ENCODE measurements at places on chromosomes 11 and 22.

DNA sequence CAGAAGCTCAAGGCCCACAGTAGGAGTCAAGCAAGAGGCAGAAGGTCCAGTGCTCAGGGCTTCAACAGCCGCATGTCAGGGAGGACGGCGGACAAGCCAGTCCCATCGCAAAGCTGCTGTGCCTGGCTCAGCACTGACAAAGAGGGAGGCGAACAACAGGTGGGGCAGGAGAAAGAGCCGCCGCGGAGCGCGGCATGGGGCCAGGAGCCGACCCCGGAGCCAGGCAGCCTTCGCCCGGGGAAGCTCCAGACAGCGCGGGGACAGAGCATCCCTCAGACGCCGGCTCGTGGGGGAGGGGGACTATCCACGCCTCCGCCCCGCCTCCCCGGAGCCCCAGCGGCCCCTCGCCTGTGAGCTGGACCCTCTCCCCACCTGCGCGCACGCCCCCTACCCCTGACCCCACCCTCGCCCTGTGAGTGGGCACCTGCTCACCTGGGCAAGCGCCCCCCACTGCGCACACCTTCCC, 369 bp downstream of the DHCR7 start:
- peak; percentile 53 for DNase-seq

DNA sequence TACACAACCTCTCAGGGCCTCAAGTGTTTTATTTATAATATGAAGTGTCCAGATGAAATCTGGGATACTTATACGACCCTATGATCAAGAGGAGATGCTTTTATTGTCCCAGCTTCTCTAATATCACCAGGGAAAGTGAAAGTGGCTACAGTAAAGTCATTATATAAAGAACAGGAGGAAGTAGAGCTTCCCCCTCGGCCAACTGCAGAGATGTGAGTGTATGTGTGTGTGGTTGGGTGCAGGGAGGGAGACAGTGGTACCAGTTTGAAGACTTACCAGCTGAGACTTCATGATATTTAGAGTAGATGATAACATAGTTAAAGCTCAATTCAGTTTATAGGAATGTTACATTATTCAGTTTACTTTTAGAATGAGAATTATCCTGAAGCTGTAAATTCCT, 373.6 kb upstream of the DDI1 start:
- no peak for DNase-seq

- DNase-seq, result no peak
Observed at GRCh38 chr22:48584170-48584569, 1243.5 kb downstream of the BRD1 start.

- DNase-seq, result no peak
Observed at GRCh38 chr11:104841973-104842525, 56.2 kb downstream of the CASP12 start.

GRCh38 chr11:33292311-33292710, 35.1 kb downstream of the HIPK3 start:
- no peak for DNase-seq

DNA sequence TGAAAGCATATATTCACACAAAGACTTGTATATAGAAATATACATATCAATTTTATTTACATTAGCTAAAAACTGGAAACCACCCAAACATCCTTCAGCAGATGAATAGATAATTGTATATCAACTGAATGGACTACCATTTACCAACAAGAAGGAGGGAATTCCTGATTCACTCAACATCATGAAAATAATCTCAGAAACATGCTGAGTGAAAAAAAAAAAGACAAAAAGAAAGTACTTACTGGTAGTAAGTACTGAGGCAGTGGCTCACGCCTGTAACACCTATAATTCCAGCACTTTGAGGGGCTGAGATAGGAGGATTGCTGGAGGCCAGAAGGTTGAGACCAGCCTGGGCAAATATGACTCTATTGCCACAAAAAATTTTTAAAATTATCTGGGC, 7.4 kb upstream of the IPO7 start:
- DNase-seq, result no peak

- no peak for DNase-seq
Observed at GRCh38 chr11:64263947-64264317, 12.6 kb downstream of the PLCB3 start.

DNA sequence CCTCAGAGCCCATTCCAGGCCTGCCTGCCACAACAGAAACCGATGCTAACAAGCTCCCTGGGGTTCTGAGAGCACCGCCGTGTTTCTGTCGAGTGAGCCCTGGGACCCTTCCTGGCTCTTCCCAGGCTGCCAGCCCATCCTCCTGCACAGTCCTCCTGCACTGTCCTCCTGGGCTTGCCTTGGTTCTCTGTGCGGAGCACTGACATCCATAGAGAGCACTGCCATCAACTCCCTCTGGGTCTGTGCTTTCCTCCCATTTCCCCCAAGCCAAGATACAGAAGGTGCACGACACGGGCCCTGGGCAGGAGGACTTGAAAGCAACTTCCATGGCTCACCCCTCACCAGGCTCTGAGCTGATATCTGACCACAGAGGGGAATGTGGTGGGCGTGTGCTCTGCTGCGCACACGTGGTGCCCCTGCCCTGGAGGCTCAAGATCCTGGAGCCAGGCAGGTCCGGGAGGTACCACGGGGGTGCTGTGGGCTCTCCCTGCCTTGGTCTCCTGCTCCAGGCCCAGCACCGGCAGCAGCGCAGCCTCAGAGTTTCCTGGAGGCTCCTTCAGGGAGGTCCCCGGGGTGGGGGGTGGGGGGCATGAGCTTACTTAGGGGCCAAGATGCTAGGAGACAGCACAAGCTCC, 304.2 kb downstream of the BRD1 start:
- no peak for DNase-seq

GRCh38 chr11:114832532-114833125, 154.3 kb downstream of the NXPE2 start:
- no peak for DNase-seq

- DNase-seq, result no peak
Observed at GRCh38 chr11:19574916-19575315, 137.7 kb upstream of the NAV2 start.

DNA sequence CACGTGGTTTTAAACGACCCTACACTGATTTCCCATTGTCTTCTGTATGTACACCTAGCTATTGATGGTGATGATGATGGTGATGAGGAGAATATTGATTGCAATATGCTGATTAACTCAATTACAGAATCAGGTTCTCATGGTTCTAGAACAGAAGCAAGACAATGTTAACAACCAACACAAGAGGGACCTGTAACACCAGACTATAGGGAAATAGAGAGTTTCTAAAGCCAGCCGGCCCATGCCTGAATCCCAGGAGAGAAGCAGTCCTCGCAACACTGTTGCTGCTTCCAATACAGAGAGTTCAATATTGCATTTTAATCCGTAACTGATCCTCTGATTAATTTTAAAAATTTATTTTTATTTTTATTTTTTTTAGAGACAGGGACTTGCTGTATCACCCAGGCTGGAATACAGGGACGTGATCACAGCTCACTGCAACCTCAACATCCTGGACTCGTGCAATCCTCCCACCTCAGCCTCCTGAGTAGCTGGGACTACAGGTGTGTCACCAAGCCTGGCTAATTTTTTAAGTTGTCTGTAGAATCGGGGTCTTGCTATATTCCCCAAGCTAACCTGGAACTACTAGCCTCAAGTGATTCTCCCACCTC, 22.2 kb upstream of the UBASH3B start:
- DNase-seq, result peak; percentile 91

GRCh38 chr11:82631722-82632630, 101.7 kb downstream of the FAM181B start:
- no peak for DNase-seq

GRCh38 chr11:70539360-70540095, 141.2 kb downstream of the CTTN start:
- DNase-seq, result no peak

DNA sequence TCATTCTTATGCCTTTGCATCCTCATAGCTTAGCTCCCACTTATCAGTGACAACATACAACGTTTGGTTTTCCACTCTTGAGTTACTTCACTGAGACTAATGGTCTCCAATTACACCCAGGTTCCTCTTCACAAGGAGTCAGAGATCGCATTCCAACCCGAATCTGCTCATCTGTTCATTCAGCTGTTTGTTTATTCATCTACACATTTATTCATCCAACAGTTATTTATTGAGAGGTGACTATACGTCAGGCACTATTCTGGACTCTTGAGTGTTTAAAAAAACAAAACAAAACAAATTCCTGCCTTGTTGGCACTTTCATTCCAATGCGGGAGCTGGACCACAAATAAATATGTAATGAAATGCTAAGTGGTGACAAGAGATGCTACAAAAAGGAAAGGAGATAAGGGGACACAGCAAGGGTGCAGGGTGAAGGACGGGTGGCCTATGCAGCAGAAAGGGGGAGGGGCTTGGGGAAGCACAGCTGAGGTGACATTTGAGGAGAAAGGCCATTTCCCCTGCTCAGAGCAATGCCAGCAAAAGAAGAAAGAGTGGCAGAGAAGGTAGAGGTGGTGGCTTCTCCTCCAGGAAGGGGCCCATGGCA, 393.8 kb upstream of the SYN3 start:
- DNase-seq, result no peak

GRCh38 chr11:67079065-67079705, 22.5 kb downstream of the RHOD start:
- no peak for DNase-seq

DNA sequence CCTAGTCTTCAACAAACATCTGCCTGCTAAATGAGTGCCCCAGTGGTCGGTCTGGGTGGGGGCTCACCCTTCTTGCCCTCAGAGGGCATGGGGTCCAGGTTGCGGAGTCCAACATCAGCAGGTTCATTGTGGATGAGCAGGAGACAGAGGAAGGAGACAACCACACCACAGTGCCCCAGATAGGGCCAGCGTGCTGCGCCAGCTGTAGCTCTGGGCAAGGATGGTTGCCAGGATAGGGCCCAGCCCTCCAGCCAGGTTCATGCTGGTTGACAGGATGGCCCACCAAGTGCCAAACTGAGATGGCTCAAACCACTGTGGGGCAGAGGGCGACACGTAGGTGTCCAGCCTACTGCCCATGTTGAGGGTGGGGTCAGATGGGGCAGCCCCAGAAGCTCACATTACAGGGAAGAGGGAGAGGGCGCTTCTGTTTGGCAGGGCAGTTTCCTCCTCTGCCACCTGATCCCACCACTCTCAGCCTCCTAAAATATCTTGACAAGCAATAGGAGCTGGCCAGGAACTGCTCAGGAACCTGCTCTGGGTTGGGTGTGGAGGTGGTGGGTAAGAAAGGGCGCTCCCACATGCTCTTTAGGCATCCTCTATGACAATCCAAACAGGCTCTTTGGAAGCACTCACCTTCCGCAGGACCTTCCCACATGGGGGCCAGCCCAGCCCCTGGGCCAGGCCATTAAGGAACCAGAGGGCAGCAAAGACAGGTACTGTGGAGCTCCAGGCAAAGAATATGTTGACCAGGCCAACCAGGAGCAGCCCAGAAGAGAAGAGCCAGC, 2.9 kb downstream of the SLC37A4 start:
- no peak for DNase-seq

DNA sequence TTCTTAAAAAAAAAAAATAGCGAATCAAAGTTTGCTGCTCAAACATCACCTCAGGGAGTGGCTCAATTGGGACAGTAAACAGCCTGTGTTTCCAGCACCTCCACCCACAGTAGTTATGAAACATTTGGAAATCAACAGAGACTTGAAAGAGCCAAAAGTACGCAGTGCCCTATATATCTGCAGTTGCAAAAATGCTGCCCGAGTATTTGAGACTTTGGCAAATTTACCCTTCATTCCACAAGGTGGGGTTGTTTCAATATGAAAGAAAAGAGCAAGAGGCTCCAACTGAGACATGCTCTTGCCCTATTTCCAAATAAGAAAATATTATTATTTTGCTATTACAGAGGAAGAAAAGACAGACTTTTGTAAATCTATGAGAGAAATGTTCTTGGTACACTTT, 851.1 kb upstream of the RAG2 start:
- peak; percentile 5 for DNase-seq

GRCh38 chr11:77967753-77968152, 26.7 kb downstream of the INTS4 start:
- no peak for DNase-seq

GRCh38 chr11:59218319-59218718, 5.6 kb upstream of the MPEG1 start:
- DNase-seq, result no peak

DNA sequence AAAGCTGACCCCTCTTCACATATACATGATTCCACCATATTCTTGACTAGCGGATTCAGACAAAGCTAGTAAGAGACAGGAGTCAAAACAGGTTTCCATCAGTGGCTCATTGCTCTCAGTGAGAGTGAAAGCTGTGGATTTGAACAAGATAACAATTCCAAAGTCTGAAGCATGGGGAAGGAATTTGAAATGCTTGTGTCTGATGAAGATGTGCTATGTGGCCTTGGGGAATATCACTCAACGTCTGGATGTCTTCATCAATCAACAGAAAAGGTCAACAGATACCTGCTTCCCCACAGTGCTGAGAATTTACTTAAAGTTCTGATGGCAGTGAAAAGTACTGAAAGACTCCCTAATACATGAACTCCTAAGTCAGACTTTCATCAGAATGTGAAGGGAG, 46.9 kb upstream of the SESN3 start:
- no peak for DNase-seq

DNA sequence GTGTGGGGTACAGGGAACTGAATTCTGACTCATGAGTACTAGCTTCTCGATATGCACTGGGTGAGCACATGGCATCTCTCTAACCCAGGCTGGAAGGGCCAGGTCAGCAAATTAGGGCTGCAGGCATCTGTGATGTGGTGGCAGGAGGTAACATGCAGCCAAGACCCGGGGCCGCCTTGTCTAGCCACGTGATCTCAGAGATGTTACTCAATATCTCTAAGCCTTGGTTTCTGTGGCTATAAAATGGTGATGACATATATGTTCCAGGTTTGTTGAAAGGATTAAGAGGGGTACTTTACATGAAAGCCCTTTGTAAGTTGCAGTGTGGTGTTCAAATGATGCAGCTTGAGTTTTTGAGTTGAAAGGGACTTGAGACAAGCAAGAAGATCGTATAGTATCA, 3.2 kb downstream of the ST14 start:
- DNase-seq, result no peak

All from G401 (cell line).